ENCODE measurements at places on chromosomes 3 and 15.

DNA sequence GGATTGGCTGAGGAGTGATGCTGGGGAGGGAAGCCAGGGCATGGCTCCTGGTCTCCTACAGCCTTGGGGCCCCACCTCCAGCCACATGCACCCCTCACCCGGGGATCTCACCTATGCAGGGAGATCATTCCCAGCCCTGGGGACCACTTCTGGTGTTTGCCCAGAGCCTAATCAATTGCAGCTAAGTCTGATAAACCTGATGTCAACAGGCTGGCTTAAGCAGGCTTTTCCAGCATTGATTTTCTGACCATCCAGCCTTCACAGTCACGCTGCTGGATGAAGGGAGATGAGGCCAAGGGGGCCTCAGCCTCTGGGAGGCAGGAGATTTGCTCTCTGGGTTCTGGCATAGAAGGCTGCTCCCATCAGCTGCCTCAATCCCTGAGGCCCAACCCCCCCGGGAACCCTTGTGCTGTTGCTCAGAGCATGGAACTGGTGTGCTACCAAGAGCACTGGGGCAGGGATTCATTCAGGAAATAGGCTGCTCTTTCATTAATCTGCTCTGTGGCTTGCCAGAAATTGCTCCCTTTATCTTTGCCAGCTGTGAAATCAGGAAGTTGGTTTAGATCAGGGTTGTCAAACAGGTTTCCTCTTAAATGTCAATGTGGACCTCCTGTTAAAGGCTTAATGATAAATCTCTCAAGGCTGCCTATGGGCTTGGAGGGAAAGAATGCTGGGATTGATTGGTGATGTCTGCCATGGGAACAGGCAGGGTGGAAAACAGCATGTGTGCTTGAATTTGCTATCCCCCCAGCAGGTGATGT lies 19.0 kb downstream of the FAM3D start:
- peaks cover 26% of the 10 kb centered on the region for H3K27me3 ChIP-seq
- no peak for DNase-seq
- H3K36me3 ChIP-seq, result no peaks in the 10 kb centered on the region
- no peak overlapping the region for H3K27ac ChIP-seq
- no peaks in the 10 kb centered on the region for H3K4me1 ChIP-seq

DNA sequence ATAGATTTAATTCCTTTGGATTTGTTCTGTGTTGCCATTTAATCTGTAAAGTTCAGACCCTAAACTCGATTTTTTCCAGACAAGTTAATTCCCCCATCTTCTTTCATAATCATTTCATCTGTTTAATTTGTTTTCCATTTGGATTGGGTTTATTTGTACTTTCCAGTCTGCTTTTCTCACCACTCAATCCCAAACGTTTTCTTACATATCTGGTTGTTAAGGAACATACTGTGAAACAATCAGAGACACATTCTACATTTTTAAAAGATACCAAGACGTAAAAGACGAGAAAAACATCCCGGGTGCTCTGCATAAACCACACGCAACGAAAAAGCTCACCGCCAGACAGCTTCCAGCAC lies 13.0 kb upstream of the ONECUT1 start:
- no peaks in the 10 kb centered on the region for H3K36me3 ChIP-seq
- no peak for DNase-seq
- peaks cover 49% of the 10 kb centered on the region for H3K4me1 ChIP-seq
- H3K27ac ChIP-seq, result no peak overlapping the region
- H3K4me3 ChIP-seq, result no peak overlapping the region
- peaks cover 45% of the 10 kb centered on the region for H3K27me3 ChIP-seq

DNA sequence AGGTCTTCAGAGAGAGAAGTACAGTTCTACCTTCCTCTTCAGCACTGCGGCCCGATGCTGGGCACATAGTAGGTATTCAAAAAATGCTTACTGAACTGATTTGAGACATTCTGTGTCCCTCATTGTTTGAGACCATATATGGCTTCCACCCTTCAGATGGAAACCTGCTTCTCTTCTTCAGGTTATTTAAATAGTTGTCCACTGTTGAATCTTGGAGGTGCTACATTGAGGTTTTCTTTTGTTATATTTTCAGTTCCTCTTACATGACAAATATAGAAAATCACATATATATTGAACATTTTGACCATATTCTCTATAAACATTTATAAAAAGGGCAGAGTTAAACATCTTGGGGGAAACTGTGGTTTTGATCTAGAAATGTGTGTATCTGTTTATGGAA lies 200.2 kb upstream of the LRRC3B start:
- H3K27me3 ChIP-seq, result no peaks in the 10 kb centered on the region
- no peaks in the 10 kb centered on the region for H3K4me1 ChIP-seq
- H3K27ac ChIP-seq, result no peak overlapping the region
- no peaks in the 10 kb centered on the region for H3K36me3 ChIP-seq
- H3K4me3 ChIP-seq, result no peak overlapping the region
- no peak for DNase-seq

- peaks cover 16% of the 10 kb centered on the region for H3K4me1 ChIP-seq
- H3K4me3 ChIP-seq, result no peak overlapping the region
- no peaks in the 10 kb centered on the region for H3K36me3 ChIP-seq
- no peaks in the 10 kb centered on the region for H3K27me3 ChIP-seq
- H3K27ac ChIP-seq, result no peak overlapping the region
- no peak for DNase-seq
Observed at GRCh38 chr15:77066971-77067690, 3.8 kb downstream of the TSPAN3 start.

DNA sequence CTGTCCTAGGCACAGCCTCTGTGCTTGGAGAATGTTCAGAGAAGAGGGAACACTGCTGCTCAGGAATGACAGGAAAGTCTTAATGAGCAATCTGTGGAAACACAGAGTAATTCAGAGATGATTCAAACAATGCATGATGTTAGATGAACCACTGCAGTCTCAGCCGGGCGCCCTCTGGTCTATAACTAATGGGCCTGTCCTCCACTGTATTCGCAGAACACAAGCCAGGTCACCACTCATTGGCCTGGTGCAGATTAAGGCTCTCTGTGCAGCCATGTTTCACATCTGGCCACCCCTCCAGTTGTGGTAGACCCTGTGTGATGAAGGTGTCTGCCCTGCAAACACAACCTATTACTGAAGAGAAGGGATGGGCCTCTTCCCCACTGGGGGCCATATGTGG lies 281.7 kb upstream of the ROPN1 start:
- no peak for DNase-seq
- H3K36me3 ChIP-seq, result no peaks in the 10 kb centered on the region
- no peaks in the 10 kb centered on the region for H3K4me1 ChIP-seq
- H3K27ac ChIP-seq, result no peak overlapping the region
- peaks cover 4% of the 10 kb centered on the region for H3K27me3 ChIP-seq

DNA sequence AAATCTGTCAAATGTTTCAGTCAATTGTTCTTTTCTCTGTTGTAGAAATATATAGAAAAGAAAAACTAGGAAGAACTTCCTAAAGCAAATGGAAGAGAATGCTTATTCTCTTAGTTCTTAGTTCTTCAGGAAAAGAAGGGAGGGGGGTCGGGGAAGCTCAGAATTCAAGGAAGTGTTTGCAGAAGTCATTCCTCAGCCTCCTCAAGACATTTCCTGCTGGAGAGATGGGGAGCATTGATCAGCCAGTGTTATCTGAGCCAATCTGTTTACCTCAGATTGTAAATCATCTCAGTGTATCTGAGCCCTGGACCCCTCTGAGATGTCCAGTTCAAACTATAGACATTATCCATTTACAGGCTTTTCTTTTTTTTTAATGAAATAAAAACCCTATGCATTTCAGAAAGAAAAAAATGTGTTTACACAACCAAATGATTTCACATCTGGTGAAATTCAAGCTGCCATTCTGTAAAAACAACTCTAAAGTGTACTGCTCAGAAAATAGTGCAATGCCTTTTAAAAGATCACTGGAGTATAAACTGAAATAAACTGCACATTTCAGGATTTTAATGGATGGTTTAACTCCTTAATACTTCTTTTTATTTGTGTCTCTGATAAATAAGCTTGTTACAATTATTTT lies 460.7 kb downstream of the ROBO1 start:
- H3K36me3 ChIP-seq, result no peaks in the 10 kb centered on the region
- H3K4me3 ChIP-seq, result no peak overlapping the region
- H3K27ac ChIP-seq, result no peak overlapping the region

DNA sequence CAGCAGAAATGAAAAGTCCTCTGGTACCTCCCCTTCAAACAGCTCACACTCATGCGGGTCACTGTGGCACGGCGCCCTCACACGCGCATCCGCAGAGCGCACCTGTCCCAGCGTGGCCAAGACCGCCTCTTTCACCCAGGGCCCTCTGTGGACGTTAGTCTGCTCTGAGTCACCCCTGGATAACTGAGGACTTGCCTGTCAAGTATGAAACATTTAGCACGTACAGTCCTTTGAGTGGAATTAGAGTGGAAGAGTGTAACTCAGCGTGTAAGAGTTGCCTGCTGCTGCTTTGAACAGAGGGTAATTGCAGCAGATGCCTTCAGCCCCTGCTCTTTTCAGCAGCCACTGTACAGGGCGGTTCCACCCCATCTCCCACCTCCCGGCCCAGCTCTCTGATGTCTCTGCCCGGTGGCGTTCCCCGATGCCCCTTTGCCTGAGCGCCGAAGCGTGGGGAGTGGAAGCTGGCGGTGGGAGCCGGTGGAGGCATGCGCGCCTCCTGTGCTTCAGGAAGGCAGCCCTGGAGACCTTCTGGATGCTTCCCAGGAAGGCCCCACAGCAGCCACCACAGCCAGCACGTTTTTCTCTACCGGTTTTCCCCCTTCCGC lies 23.0 kb downstream of the CPN2 start:
- peak; percentile 28 for DNase-seq
- peaks cover under 1% of the 10 kb centered on the region for H3K27me3 ChIP-seq
- no peaks in the 10 kb centered on the region for H3K36me3 ChIP-seq

DNA sequence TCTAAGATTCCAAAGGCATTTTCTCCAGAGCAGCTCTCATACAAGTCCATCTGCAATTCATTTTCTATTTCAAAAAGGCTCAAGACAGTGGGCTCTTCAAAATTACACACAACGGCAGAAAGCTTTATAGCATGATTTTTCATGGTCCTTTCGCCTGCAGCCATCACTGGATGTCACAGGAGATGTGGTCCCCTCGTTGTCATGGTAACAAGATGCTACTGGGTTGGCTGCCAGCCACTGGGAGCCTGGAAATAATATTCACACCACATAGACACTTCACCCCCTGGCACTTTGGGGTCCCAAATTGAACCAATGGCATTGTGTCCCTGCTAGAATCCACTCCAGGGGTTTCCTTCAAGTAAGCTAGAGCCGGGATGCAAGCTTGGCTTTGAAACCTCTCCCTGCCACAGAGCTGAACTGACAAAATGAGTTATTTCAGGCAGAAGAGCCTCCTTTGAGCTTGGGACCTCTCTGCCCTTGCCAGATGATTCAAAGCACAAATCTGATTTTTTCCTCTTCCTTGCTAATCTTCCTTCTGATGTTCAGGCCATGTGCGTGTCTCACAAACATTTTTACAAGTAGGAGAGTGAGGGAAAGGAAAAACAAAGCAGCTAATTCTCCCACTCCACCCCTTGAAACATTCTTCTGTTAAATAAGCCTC lies 512.6 kb upstream of the ADAMTS9 start:
- no peak for DNase-seq
- no peaks in the 10 kb centered on the region for H3K27me3 ChIP-seq
- no peaks in the 10 kb centered on the region for H3K4me1 ChIP-seq

- DNase-seq, result no peak
- no peak overlapping the region for H3K27ac ChIP-seq
- H3K36me3 ChIP-seq, result no peaks in the 10 kb centered on the region
Observed at GRCh38 chr3:60517134-60517533, 734.1 kb downstream of the FHIT start.

GRCh38 chr3:135142530-135142929 lies 347.5 kb downstream of the EPHB1 start:
- peaks cover 6% of the 10 kb centered on the region for H3K27me3 ChIP-seq
- DNase-seq, result no peak
- no peaks in the 10 kb centered on the region for H3K4me1 ChIP-seq
- H3K4me3 ChIP-seq, result no peak overlapping the region
- H3K36me3 ChIP-seq, result no peaks in the 10 kb centered on the region
- no peak overlapping the region for H3K27ac ChIP-seq

GRCh38 chr3:17643691-17644090 lies 98.7 kb downstream of the TBC1D5 start:
- no peak overlapping the region for H3K27ac ChIP-seq
- H3K4me1 ChIP-seq, result no peaks in the 10 kb centered on the region
- H3K27me3 ChIP-seq, result no peaks in the 10 kb centered on the region
- no peak overlapping the region for H3K4me3 ChIP-seq
- DNase-seq, result no peak

GRCh38 chr3:12679468-12679867 lies 15.6 kb upstream of the RAF1 start:
- H3K4me1 ChIP-seq, result no peaks in the 10 kb centered on the region
- H3K27ac ChIP-seq, result no peak overlapping the region
- no peak overlapping the region for H3K4me3 ChIP-seq
- peaks cover 4% of the 10 kb centered on the region for H3K27me3 ChIP-seq

- no peak for DNase-seq
- H3K27ac ChIP-seq, result peak overlapping the region; percentile 23
- peak overlapping the region; percentile 82 for H3K4me3 ChIP-seq
- no peaks in the 10 kb centered on the region for H3K36me3 ChIP-seq
- H3K4me1 ChIP-seq, result peaks cover 19% of the 10 kb centered on the region
- H3K27me3 ChIP-seq, result no peaks in the 10 kb centered on the region
Observed at GRCh38 chr3:48088056-48088748, 72.0 kb upstream of the MAP4 start.

GRCh38 chr3:191435981-191436380 lies 25.0 kb upstream of the PYDC2 start:
- no peaks in the 10 kb centered on the region for H3K4me1 ChIP-seq
- no peak overlapping the region for H3K27ac ChIP-seq
- no peaks in the 10 kb centered on the region for H3K27me3 ChIP-seq
- no peak for DNase-seq
- H3K36me3 ChIP-seq, result no peaks in the 10 kb centered on the region
- no peak overlapping the region for H3K4me3 ChIP-seq

DNA sequence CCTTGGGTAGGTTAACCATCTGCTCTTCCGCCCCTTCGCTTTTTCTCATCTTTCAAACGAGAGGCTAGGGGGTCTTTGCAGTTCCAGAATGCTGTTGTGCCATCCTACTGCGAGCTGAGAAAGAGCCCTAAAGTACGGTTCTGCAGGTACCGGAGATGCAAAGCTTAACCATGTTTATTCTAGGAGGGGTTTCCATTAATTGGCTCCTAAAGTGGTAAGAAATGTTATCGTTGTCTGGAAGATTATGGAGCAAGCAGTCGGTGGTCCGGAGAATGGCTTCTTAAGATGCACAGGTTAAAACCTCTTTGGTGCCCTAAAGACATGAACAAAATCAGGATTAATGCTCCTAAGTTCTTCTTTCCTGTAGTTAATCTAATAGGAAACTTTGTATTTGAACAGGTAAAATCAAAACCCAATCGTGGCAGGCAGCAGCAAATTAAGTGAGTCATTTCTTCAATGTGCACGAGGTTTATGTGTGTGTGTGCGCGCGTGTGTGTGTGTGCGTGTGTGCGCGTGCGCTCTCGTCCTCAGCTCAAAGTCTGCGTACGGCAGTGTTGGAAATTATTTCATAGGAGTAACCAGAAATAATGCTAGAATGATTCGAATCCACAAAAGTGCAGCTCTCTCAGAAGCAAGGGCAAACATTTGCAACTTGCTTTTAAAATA lies 772 bp downstream of the FAM81A start:
- no peaks in the 10 kb centered on the region for H3K36me3 ChIP-seq
- DNase-seq, result no peak
- H3K27me3 ChIP-seq, result peaks cover 23% of the 10 kb centered on the region

All from T-cell (primary cell).